Osteocyte (in vitro differentiated cells): ENCODE measurements at places on chromosomes 3 and 15. TPM values are rescaled to one million over a fixed set of nuclear protein-coding genes. Genes with fewer than 3 reads are reported as not detected.

- no peak overlapping the region for H3K27ac ChIP-seq
- H3K36me3 ChIP-seq = peaks cover 18% of the 10 kb centered on the region
- no peaks in the 10 kb centered on the region for H3K27me3 ChIP-seq
- H3K4me1 ChIP-seq = peaks cover 11% of the 10 kb centered on the region
Observed at GRCh38 chr3:47761046-47761445, 20.6 kb downstream of the SMARCC1 start.

GRCh38 chr15:66310786-66311185, 17.4 kb downstream of the DIS3L start:
- H3K27ac ChIP-seq = no peak overlapping the region
- H3K4me3 ChIP-seq = no peak overlapping the region
- DNase-seq = peak; percentile 49
- H3K27me3 ChIP-seq = no peaks in the 10 kb centered on the region

GRCh38 chr3:159787178-159787574, 201.5 kb upstream of the IL12A start:
- DNase-seq = no peak
- no peaks in the 10 kb centered on the region for H3K36me3 ChIP-seq
- no peaks in the 10 kb centered on the region for H3K27me3 ChIP-seq

DNA sequence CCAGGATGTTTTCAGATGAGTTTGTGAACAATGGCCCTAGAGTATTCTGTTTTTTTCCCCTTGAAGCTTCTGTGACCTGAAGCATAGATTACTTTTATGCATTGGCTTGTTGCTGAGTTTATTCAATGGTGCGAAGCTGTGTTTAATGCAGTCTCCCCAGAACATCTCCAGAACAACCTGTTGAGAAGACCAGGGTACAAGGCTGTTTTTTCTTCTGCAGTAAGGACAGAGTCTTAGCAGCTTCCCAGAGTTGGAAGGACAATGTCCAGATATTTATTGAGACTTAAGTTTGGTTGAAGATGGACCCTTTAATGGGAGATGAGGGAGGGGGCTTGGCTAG, 295.6 kb downstream of the LRTM1 start:
- DNase-seq = no peak
- H3K4me3 ChIP-seq = no peak overlapping the region
- no peaks in the 10 kb centered on the region for H3K27me3 ChIP-seq
- no peaks in the 10 kb centered on the region for H3K4me1 ChIP-seq
- no peak overlapping the region for H3K27ac ChIP-seq

DNA sequence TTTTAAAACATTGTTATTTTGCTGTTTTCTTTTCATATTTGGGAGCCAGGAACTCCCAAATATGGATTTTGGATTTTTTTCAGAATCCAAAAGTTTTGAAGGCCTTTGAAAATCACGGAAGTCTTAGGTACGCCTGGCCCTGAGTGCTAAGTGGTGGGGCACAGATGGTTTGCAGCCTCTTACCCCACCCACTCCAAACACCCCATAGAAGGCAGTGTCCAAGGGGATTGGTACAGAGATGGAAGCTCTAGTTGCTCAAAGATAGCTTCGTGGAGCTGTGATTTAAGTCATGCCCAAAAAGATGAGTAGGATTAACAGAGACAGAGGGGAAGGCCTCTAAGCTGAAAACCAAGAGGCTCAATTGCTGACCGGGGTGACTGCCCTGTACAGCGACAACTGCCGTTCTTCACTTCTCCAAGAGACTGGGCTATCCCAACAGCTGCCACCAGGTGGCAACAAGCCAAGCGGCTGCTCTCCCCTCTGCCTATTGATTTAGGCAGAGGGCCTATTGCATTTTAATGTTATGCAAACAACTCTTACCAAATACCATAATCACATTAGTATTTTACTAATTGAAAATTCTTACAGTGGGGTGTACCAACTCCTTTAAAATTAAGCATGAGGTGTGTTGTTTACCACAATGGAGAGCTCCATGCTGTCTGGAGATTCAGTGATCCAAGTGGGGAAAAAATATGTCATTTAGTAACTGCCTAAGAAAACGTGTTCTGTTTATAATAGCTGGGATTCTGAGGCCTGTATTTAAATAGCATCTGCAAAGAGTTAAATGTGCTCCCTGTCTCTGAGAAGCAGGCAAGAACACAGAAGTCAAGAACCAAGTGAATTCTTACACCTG, 64.0 kb upstream of the C15orf61 start:
- peaks cover 1% of the 10 kb centered on the region for H3K36me3 ChIP-seq
- peaks cover 16% of the 10 kb centered on the region for H3K27me3 ChIP-seq
- no peak overlapping the region for H3K4me3 ChIP-seq
- no peak overlapping the region for H3K27ac ChIP-seq
- no peaks in the 10 kb centered on the region for H3K4me1 ChIP-seq

GRCh38 chr3:128481438-128481942, 11.5 kb downstream of the GATA2 start:
- H3K27ac ChIP-seq = no peak overlapping the region
- peaks cover 14% of the 10 kb centered on the region for H3K27me3 ChIP-seq
- peaks cover 23% of the 10 kb centered on the region for H3K4me1 ChIP-seq
- no peak for DNase-seq
- H3K36me3 ChIP-seq = no peaks in the 10 kb centered on the region

- no peaks in the 10 kb centered on the region for H3K27me3 ChIP-seq
- peaks cover 2% of the 10 kb centered on the region for H3K36me3 ChIP-seq
- H3K4me1 ChIP-seq = peaks cover 28% of the 10 kb centered on the region
- no peak overlapping the region for H3K27ac ChIP-seq
- no peak for DNase-seq
Observed at GRCh38 chr3:86785386-86785785, 205.6 kb downstream of the VGLL3 start.

DNA sequence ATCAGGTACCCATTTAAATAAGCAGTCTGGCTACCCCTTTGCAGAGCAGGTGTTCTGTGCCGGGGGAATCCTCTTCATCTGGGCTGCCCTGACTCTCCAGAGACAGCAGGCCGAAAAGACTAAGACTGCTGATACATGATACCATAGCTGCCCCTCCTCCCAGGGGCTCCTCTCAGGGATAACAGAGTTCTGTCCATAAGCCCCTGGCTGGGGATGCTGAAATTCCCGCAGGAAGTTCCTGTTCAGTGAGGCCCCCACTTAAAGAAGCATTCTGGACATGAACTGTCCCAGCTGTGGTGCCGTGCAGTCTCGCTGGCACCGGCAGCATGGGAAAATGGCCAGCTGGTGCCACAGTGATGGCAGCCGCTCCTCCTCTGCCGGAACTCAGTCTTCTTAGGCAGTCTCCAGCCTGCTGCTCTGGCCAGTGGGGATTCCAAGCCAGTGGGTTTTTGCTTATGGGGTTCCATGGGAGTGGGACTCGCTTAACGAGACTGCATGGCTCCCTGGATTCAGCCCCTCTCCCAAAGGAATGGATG, 1026.2 kb downstream of the NAALADL2 start:
- H3K27me3 ChIP-seq = no peaks in the 10 kb centered on the region
- H3K4me1 ChIP-seq = peaks cover 6% of the 10 kb centered on the region
- DNase-seq = no peak

ADGRG7 gene
- not detected in 2 replicates for total RNA-seq

RLBP1 gene
- total RNA-seq = not detected in 2 replicates

RASGRP1 gene
- 0.11 and 0.26 TPM in 2 replicates for total RNA-seq

PPP1R14D gene
- not detected in 2 replicates for total RNA-seq

DNAJC17 gene
- 38.1 and 39.8 TPM in 2 replicates for total RNA-seq

ARGFX gene
- total RNA-seq = not detected in 2 replicates

OR5K2 gene
- total RNA-seq = not detected in 2 replicates

LRTM1 gene
- total RNA-seq = not detected in 2 replicates

ZNF717 gene
- 8.6 and 10.0 TPM in 2 replicates for total RNA-seq
